ENCODE measurements at places on chromosomes 6 and 20. TPM values are rescaled to one million over a fixed set of nuclear protein-coding genes. Genes with fewer than 3 reads are reported as not detected.

Gene PNPLA1
- total RNA-seq, result not detected

Gene NRSN1
- total RNA-seq, result not detected

Gene TEAD3
- total RNA-seq, result 1.4 TPM

Gene ADGRB3
- total RNA-seq, result not detected

Gene DDX43
- total RNA-seq, result not detected
